Psoas muscle (tissue), 8 donors: ENCODE measurements at places on chromosomes 3 and 15. TPM values are rescaled to one million over a fixed set of nuclear protein-coding genes. Genes with fewer than 3 reads are reported as not detected.

SYNPR gene
- not detected for polyA plus RNA-seq

TEX55 gene
- polyA plus RNA-seq, result not detected

LOXL1 gene
- polyA plus RNA-seq, result 1.6 TPM

IGSF10 gene
- 0.04 TPM for polyA plus RNA-seq

MOBP gene
- polyA plus RNA-seq, result 0.09 TPM

LYZL4 gene
- not detected for polyA plus RNA-seq

KLHL6 gene
- 0.22 TPM for polyA plus RNA-seq

SLC24A5 gene
- polyA plus RNA-seq, result not detected

MYZAP gene
- polyA plus RNA-seq, result 3.4 TPM

LRRC57 gene
- polyA plus RNA-seq, result 5.0 TPM

PODXL2 gene
- polyA plus RNA-seq, result 2.5 TPM

ROBO2 gene
- polyA plus RNA-seq, result 0.03 TPM

RPS27L gene
- polyA plus RNA-seq, result 186 TPM

TRPM1 gene
- 0.03 TPM for polyA plus RNA-seq

PDCD7 gene
- 9.9 TPM for polyA plus RNA-seq

BNC1 gene
- 0.09 TPM for polyA plus RNA-seq

RTP4 gene
- polyA plus RNA-seq, result 0.82 TPM

SHISA5 gene
- 24.3 TPM for polyA plus RNA-seq

CNTN3 gene
- polyA plus RNA-seq, result 0.03 TPM

LRRC3B gene
- 3.2 TPM for polyA plus RNA-seq

FMN1 gene
- 2.5 TPM for polyA plus RNA-seq

BFSP2 gene
- polyA plus RNA-seq, result not detected

GOLGA8N gene
- polyA plus RNA-seq, result 1.1 TPM

SEMA3F gene
- 7.6 TPM for polyA plus RNA-seq

TMEM207 gene
- polyA plus RNA-seq, result not detected

COPS2 gene
- 243 TPM for polyA plus RNA-seq

ZBTB47 gene
- polyA plus RNA-seq, result 72.6 TPM

GOLGA8T gene
- not detected for polyA plus RNA-seq
